ENCODE measurements at places on chromosomes 13 and 19. TPM values are rescaled to one million over a fixed set of nuclear protein-coding genes. Genes with fewer than 3 reads are reported as not detected.

Gene ZNF350
- total RNA-seq: 13.0 TPM

Gene KLF5
- total RNA-seq: 53.7 TPM

Gene ZNF546
- 6.7 TPM for total RNA-seq

DNA sequence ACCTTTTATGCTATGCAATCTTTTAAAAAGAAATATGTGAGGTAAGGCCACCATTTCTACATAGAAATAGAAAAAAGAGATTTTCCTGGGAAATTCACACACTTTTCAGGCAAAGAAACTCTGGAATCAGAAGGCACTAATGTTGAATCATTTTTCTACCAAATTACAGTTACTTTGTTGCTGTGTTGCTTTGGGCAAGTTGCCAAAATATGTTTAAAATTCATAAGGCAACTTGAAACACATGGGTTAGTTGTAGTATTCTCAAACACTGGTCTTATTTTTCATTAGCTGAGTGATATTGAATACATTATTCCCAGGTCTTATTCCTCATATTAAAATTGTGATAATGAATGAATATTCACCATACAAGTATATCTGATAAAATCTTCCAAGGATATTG lies 195.0 kb upstream of the SLITRK1 start:
- no peak for DNase-seq

Gene DDA1
- 30.4 TPM for total RNA-seq

DNA sequence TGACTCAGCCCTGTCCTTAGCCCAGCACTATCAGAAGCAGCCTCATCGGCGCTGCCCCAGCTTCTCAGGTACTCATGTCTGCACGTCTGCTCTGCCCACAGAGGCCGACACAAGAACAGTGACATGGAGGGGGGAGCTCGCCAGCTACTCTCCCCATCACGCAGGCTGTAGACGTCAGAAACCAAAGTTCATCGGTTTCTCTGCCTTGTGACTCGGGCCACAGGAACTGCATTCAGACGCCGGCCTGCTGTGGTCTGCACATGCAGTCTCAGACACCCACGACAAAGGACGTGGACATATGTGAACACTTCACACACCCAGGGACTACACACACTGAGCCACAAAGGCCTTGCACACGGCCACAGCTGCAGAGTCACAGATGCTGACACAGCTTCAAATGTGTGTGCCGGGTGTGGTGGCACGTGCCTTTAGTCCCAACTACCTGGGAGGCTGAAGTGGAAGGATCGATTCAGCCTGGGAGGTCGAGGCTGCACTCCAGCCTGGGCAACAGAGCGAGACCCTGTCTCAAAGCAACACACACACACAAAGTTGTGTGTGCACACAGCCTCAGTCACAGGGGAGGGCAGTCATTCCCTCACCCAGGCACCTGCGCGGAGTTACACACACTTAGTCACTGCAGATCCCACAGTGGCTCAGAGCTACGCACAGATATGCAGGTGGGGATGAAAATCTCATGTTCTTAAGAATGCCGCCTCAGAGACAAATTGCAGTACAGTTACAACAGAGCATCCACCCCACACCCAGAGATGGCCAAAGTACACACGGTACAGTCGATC lies 4.9 kb upstream of the ZFP36 start:
- peak; percentile 79 for DNase-seq

DNA sequence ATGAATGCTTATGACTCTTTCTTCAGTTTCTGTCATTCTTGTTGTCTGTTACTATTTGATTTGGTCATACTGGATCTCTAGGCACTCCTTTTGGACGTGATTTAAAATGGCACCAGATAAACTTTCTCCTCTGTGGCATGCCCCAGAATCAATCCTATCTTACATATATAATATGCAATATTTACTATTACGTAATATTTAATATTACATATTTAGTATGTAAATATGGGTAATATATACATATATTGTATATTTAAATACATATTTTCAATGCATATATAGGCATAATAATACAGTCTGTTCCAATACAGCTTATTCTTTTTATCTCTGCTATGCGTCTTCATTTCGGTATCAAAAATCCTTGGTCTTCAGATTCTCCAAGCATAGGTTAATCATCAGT lies 104.4 kb upstream of the PRR20A start:
- no peak for DNase-seq
